Renal cortex interstitium (tissue), 15 donors: ENCODE measurements at places on chromosomes 7 and 10.

- DNase-seq: no peak
These were observed 54.3 kb upstream of the SEMA3A start for GRCh38 chr7:84248843-84249242.

DNA sequence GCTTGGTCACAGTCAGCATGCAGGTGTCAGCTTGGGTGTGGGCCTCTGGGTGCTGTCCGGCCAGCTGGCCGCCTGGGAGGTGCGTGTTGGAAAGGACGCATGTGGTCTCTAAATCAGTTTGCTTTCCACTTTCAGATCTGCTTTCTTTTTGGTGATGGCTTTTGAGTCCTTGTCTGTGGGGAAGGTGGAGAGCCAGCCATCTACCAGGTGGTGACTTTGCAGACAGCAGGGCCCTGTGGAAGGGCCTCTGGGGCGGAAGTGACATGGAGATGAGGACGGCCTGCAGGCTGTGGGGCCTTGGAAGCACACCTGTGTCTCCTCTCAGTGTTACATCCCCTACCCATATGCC is 59.4 kb downstream of the WDR37 start:
- no peak for DNase-seq

DNA sequence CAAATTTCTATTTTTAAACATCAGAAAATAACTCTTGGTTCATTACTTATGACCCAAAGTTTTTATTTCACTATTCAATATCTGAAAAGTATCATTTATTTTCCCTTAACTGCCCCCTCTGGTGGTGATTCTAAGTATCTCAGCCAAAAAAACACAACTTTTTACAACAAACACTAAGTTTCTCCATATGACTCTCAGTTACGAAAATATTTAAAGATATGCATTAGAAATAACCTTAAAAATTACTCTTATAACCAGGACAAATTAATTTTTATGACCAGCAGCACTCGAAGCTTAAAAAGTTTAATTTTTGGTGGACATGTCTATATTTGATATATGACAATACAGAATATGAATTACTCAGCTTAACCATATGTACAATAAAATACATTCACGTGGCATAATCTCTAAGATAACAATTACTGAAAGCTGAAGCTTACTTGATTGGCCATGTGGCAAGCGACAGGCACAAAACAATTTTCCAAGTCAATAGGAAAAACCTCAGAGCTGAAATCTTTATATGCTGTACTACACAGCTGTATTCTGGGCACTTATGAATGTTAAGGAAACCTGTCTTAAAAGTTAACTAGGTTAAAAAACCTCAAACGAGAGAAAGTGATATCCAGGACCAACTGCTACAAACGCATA is 2.3 kb downstream of the HNRNPA2B1 start:
- peak; percentile 47 for DNase-seq

DNA sequence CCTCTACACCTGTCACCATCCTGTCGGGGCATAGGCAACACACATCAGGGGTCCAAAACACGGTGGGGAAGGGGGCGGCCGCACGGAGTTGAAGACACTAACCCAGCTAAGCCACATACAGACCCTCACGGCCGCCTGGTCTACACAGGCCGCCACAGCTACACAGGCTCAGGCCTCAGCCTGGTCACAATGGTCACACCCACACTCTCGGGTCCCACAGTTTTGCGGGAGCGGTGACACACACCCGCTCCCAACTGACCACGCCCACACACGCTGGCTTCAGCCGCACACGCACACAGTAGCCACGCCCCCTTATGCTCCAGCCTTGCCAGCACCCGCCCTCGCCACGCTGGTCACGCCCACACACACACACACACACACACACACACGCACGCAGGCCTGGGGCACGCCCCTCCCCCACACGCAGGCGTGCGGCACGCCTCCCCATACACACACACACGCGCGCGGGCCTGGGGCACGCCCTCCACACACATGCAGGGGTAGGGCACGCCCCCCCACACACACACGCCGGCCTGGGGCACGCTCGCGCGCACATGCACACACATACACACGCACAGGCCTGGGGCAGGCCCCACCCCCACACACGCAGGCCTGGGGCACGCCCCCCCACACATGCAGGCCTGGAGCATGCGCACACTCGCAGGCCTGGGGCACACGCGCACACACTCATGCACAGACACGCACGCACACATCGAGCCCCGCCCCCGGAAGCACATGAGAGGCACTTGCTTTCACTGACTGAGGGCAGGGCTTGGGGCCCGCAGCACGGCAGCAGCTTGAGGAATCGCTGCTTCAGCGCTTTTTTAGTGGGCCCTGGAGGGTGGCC is 12.3 kb upstream of the OGA start:
- peak; percentile 86 for DNase-seq

DNA sequence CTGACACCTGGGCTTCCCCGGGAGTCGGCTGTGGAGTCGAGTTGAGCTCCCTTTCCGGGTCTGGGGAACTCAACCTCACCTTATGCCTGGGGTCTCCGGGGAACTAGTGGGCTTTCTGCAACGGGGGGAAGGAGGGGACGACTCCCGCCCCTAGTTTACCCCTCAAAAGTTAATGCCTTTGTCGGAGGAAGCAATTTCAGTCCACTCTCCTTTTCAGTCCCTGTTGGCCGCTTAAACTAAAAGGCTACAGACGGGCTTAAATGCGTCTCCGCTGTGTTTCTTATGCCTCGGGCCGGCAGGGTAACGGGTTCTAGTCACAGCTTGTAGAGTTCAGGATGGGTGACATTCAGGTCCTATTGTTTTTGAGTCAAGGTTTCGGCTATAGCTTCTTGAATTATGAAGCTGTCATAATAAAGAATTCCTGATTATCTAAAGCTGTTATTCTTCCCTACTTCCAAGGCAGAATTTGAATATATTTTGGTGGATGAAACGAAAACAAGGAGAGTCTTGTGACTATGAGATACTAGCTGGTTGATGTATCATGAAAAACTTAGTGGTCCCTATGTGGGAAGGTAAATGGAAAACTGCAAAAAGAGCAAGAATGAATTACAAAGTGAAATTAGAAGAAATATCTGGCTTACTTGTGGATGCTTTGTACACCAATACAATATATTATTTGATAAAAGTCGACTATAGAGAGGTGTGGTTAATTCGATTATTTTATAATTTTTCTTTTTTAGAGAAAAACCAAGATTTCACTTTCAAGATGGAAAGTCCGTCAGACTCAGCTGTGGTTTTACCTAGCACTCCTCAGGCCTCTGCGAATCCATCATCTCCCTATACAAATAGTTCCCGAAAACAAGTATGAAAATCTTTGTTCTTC is 495 bp downstream of the SFR1 start:
- no peak for DNase-seq

GRCh38 chr10:79285315-79286197 is 61.7 kb upstream of the PPIF start:
- no peak for DNase-seq

GRCh38 chr10:3780021-3780770 is 4.8 kb downstream of the KLF6 start:
- DNase-seq: no peak

DNA sequence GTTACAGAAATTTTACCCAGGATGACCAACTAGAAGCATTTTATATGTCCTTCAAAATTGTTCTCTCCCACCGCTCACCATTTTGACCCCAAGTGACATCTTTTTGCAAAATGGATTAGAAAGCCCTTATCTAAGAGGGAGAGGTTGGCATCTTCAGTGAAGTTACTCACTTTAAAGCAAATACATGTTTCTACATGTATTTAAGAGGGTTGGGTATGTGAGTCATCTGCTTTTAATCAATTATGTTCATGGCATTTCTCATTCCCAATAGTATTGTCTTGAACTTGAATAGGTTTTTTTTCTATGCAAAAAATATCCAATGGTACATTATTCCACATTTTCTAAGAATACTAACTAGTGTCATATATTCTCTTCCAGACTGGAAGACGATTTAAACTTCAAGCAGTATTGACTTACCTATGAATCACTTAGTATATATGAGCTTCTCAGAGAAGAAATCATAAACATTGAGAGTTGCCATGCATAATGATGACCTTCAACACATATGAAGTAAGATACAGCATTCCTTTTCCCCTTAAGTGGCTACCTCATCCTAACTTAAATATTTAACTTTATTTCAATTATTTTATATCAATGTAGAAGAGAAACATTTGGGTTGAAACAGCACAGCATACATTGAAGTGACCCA is 132.8 kb downstream of the POLR1F start:
- DNase-seq: no peak

DNA sequence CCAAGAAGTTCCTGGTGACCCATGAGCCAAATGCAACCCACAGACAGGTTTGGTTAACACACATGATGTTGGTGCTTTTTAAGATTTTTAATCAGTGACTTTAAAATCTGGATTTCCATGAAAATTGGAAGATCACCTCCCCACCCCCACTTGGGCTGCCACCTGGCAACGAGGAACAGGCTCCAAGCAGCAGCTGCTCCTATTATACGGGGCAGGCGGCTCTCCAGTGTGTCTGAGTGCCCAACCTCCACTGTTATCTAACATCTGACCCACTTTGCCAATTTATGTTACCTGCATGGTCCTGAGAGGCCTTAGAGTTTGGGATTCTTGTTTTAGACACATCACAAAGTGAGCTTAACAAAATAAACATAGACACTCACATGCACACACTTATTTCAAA is 56.4 kb downstream of the SGMS1 start:
- no peak for DNase-seq

- no peak for DNase-seq
These were observed 125.3 kb upstream of the AMPH start for GRCh38 chr7:38756521-38756920.

DNA sequence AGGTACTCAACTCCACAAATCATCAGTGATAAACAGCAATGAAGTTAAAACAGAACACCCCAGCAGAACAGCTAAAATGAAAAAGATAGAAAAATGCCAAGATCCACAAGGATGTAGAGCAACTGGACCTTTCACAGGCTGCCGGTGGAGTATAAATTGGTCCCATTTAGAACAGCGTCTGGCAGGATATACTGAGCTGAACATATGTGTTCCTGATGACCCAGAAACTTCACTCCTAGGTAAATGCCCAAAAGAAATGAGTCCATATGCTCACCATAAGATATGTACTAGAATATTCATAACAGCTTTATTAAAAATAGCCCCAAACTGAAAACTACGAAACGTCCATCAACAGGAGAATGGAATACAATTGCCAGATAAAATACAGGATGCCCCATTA is 102.4 kb downstream of the OAT start:
- DNase-seq: no peak

DNA sequence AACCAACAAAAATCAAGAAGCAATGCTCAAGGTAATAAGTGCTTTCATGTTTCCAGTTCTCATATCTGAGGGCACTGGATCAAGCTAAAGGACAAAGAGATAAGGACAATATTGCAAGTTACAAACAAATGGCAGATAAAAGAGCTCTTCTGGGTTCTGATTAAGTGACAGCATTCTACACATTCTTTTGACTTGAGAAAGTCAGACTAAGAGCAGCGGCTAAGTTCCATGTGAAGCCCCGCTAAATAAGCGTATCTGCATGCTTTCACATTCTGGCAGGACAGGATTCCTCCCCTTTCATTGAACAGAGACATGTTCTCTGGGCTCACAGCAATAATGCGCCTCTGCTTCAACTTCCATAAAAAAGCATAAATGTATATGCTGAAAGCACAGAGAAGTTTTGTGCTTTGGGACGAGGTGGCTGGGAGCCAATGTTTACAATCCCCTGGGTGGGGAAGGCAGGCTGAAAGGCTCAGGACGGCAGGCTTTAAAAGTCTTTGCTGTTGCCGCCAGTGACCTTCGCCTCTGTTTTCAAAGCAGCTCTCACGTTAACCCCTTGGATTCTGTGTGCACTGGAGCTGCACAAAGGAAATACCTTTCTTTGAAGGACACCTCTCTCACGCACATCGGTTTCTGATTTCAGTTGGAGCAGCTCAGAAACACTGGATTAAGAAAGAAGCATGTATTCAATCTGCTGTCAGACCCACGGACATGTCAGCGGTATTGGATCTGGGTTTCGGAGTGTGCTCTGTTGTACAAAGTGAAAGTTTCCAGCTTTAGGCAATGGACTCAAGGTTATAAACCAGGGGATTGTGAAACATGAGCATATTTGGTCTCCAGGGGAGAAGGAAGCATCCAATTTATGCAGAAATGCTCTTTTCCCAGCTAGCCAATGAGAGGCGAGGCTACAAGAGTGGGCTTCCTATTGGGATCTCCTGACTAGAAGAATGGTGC is 105.4 kb upstream of the FAM133B start:
- peak; percentile 82 for DNase-seq

- no peak for DNase-seq
These were observed 9.3 kb upstream of the ZC3HAV1L start for GRCh38 chr7:139044813-139045794.

DNA sequence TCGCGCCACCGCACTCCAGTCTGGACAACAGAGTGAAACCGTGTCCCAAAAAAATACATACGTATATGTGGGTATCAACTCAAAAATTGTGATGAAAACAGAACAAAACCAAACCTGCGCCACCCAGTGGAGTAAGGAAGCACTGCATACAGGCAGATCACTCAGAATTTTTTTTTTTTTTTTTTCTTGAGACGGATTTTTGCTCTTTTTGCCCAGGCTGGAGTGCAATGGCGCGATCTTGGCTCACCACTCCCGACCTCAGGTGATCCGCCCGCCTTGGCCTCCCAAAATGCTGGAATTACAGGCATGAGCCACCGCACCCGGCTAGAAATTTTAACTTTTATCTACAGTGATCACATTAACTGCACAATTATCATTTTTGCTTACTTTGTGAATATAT is 9.1 kb upstream of the TMEM236 start:
- DNase-seq: no peak

DNA sequence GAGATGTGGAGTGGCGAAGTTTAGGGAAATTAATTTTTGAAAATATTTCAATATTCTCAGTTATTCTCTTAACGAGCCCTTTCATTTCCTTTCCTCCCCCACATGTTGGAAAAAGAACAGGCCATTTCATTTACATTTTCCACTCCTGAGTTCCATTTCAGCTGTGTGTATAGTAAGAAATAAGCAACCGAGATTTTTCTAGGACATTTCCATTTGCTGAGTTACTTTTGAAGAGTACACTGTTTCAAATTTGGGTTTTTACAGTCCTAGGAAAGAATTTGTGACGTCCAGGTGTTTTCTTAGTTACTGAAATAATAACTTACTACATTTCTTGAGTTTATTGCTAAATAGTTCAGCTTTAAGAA is 1.2 kb downstream of the SEPTIN7 start:
- no peak for DNase-seq

- no peak for DNase-seq
These were observed 47.3 kb upstream of the INSYN2A start for GRCh38 chr10:127243490-127244272.

DNA sequence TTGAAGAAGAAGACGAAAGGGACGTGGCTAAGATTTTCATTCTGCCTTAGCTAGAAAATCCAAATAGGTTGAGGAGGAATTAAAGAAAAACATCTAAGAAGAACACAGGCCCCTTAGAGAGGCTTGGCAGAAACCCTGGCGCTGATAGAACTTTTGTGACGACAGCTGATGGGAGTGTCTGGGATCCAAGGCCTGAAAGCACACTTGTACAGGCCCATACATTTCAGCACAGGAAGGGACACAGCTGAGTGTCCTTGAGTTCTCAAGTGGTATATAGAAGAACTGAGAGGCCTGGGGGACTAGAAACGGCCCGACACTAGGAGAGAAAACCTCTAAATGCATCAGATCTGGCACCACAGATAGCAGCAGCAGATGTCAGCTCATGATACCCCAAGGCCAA is 39.5 kb downstream of the PRPS1L1 start:
- DNase-seq: no peak
